ENCODE measurements at places on chromosomes 7 and 10.

DNA sequence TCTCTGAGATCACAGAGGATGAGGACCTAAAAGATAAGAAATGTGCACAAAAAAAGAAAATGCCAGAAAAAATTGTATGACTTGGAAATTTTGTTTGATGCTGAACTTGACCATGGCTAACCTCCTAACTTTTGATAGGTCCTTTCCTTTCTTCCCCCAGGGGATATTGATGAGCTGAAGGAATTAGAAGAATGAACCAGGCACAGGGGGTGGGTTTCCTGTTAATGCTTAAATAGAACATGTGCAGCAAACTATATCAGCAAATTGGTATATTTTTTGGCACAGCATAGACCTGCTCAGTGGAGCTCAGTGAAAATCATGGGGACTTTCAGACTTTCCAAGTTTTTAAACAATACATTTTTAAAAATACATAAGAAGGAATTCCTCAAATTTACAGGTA, 300.7 kb downstream of the HDAC9 start:
- no peak for DNase-seq

DNA sequence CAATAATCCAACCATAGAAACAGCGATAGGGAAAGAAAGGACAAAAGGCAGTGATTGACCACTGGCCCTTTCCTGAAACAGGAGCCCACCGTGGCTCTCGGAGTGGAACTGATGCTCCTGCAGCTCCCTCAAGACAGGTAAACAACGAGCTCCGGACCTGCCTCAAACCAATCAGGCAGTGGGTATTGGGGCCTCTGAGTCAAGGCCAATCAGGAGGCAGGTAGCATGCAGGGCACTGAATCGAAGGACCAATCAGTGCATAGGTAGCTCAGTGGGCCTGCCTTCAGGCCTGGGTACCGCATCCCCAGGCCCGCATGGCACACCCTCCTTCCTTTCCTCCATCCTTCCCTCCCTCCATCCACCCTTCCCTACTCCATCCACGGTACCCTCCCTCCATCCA, 425.1 kb upstream of the MGMT start:
- no peak for DNase-seq

DNA sequence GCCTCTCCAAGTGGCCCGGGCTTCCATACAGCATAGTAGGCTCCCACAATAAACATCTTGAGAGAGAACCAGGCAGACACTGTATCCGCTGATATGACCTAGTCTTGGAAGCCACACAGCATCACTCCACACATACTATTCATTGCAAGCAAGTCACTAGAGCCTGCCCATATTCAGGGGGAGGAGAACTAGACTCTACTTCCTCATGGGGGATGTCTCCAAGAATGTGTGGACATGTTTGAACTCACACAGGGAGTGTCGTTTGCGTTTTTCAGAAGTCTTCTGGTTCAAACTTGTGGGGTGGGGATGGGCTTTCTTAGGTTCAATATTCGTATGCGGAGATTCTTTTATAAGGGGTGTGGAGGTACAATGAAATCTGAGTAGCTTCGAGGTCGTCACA, 232.6 kb upstream of the HABP2 start:
- DNase-seq = no peak

GRCh38 chr7:121419201-121420148, 23.4 kb upstream of the FAM3C start:
- no peak for DNase-seq

GRCh38 chr7:116447966-116448839, 51.3 kb upstream of the CAV2 start:
- no peak for DNase-seq

- DNase-seq = no peak
Observed at GRCh38 chr10:57218382-57218781, 857.3 kb upstream of the ZWINT start.

DNA sequence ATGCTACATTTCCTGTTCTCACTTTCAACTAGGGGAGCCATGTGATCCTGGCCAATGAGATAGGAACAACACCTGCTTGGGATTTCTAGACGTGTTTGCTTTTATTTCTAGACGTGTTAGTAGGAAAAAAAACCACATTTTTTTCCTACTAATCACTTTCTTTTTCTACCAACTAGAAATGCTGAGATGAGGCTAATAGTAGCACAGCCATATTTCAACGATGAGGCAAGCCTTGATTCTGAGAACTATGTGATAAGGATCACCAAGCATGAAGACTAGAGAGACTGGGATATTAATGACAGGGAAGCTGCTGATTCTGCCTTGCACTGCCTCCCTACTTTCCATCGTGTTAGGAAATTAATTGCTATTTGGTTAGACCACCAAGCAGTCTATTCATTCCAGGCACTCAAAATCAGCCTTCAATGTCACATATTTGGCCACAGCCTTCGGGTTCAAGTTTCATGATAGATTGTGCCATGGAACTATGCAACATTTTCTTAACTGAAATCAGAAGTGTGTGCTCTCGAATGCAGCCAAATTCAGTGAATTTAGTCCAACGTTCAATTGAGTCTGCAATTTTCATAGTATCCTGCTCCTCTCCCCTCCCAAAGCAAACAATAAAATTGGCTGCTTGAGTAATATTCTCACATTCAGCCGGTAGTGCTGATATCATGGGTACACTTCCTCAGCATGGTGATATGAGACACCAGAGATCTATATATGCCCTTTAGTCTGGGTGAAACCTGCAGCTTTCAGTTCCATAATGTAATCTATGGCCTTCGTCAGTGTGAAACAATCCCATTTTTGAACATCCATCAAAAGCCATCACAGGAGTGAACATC, 98.1 kb downstream of the GPR37 start:
- no peak for DNase-seq

- DNase-seq = no peak
Observed at GRCh38 chr7:145845345-145845744, 271.3 kb upstream of the CNTNAP2 start.

DNA sequence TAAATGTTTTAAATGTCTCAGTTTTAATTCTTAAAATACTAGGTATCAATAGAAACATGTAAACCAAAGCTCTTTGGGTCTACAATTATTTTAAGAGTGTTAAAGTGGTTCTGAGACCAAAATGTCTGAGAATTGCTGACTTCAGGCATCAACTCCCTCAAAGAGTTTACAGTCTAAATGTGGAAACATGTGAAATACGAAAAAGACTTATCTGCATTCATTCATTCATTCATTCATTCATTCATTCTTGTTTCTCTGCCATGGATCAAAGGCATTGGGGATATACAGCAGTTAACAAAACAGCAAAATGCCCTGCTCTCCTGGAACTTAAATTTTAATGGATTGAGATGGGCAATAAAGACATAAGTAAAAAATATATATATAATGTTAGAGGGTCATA, 69.8 kb downstream of the BLNK start:
- no peak for DNase-seq

GRCh38 chr10:114498413-114499111, 94.3 kb upstream of the AFAP1L2 start:
- DNase-seq = no peak

DNA sequence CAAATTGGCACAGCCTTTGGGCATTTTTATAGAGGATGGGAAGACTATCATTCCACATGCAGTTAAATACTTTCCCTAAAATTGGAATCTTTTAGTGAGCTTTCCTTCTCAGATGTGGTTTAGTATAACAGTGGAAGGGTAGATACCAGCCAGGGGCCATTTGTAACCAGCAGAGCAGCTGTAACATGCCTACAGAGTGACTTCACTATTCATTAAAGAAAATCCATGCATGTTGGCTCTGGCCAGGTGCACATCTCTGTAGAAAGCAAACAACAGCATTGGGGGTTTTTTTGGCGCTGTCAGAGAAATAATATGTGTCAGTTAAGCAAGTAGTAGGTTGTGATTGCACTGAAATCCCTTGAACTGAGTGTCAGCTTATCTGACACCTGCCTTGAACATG, 115.6 kb downstream of the LHFPL3 start:
- no peak for DNase-seq

- DNase-seq = no peak
Observed at GRCh38 chr7:129872054-129872453, 80.7 kb downstream of the UBE2H start.

GRCh38 chr7:2516194-2516555, 3.4 kb upstream of the LFNG start:
- no peak for DNase-seq

DNA sequence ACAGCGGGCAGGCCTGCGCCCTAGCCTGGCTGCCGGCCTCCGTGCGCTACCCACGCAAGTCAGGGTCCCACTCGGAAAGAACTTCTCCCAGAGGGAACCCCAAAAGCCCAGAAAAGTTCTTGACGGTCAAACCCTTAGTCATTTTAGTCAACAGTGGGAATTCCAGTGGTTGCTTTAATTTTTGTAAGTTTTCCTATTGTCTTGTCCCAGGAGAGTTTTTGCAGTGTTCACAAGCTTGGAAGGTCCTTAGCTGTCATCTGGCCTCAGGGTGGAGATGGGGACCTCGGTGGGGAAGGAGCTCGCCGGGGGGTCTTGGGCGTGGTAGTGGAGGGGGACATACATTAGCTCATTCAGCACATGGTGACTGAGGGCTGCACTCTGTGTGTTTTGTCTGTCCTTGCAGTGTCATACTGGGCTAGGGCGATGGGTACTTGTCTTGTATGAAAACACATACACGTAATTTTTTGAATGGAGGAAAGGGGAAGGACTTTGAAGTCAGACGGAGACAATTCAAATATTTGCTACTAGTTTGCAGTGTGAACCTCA, 736 bp downstream of the MINDY4 start:
- DNase-seq = no peak

DNA sequence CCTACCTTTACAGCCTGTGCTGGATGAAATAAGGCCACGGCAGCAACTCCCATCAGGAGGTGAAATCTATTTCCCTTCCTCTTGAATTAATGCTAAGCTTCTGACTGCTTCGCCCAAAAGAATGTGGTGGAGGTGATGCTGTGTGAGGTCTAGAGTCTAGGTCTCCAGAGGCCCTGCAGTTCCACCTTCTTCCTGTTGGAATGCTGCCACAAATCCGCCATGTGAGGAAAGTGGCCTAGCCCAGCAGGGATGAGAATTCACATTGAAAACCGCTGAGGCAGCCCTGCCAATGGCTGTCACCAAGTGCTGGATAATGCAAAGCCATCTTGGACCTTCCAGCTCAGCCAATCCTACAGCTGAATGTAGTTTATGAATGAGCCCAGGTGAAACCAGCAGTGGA, 28.0 kb downstream of the RHOBTB1 start:
- DNase-seq = no peak

- no peak for DNase-seq
Observed at GRCh38 chr10:118672766-118673715, 77.6 kb upstream of the PRLHR start.

- DNase-seq = no peak
Observed at GRCh38 chr10:43938810-43939209, 290.1 kb upstream of the ZNF32 start.

DNA sequence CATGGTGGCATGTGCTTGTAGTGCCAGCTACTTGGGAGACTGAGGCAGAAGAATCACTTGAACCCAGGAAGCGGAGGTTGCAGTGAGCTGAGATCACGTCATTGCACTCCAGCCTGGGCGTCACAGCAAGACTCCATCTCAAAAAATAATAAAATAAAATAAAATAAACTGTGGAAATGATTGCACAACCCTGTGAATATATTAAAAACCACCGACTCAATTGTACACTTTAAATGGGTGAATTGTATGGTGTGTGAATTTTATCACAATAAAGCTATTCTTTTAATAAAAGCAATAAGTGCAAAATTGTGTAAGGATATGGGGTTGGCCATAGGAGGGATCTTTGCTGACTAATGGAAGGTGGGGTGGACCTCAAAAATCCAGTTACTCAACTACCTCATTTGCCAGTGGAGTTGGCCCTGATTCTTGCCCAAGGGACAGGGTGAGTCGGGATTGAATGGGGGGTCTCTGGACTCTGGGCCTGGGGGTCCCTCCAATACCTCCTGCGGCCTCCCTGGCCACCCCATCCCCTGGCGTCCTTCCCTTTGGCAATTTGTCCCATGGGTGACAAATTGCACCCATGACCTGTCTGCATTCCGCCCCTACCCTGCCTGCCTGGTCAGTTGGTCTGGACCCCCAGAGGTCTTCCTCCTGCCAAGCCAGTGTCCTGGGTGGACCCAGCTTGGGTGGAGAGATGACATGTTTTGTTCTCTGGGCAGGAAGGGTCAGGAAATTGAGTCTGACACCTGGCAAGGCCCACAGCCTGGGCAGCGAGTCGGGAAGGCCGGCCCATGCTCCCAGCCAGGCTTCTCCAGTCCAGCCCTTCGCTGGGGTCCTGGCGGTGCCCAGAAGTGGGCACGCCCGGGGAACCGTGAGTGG, 61.7 kb upstream of the ELN start:
- no peak for DNase-seq

GRCh38 chr7:22447762-22448161, 52.2 kb downstream of the STEAP1B start:
- DNase-seq = no peak

DNA sequence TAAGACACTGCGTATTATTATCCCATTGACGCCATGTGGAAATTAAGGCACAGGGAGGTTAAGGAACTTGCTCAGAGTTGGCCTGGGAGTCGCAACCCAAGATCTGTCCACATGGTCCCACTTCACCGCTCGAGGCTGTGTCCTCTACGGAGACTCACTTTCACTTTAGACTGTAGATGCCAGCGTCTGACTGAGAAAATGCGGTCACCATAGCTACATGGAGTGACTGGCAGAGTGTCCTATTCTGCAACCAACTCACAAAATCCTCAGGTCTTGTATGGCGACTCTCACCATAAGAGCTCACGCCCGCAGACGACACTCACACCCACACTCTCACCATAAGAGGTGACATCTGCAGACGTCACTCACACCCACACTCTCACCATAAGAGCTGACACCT, 257.9 kb downstream of the PTPRN2 start:
- DNase-seq = no peak

- DNase-seq = no peak
Observed at GRCh38 chr7:40654171-40654570, 519.4 kb downstream of the SUGCT start.

DNA sequence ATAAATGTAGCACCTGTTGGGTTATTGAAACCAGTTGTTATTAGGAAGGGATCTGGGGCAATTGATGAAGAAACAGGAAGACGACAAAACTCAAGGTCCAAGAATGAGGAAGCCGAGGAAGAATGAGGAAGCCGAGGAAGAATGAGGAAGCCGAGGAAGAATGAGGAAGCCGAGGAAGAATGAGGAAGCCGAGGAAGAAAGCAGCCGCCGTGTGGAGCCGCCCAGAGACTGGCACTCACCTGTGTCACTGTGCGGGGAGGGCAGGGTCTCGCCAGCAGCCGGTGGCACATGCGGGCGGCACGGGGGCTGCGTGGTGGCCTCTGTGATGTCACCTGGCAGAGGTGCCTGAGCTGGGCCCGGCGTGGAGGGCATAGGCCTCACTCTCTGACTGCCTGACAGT, 71.1 kb upstream of the CFAP46 start:
- DNase-seq = no peak

GRCh38 chr7:76000566-76000965, 6.2 kb upstream of the TMEM120A start:
- no peak for DNase-seq

DNA sequence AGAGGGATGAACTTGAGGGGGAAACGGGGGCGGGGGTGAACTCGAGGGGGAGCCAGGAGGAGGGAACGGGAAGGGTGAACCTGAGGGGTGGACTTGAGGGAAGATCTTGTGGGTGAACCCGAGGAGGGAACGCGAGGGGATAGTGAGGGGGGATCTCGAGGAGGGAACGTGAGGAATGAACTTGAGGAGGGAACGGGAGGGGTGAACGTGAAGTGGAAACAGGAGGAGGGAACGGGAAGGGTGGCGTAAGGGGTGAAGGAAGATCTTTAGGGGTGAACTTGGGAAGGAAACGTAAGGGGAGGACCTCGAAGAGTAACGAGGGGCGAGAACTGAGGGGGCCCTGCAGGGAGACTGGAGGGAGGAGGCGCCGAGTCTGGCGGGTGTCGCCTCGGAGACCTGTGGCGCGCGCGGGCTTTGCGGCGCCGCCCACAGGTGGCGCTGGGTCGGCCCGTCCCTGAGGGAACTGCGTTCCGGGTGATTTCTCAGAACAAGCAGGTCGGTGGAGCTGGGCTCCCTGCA, 651 bp downstream of the MYO3A start:
- no peak for DNase-seq
